ENCODE measurements at places on chromosomes 2 and 18.

GRCh38 chr2:241463276-241464135, 44.9 kb downstream of the STK25 start:
- no peak for DNase-seq

- no peak for DNase-seq
Observed at GRCh38 chr2:163121483-163121882, 282.9 kb upstream of the KCNH7 start.

DNA sequence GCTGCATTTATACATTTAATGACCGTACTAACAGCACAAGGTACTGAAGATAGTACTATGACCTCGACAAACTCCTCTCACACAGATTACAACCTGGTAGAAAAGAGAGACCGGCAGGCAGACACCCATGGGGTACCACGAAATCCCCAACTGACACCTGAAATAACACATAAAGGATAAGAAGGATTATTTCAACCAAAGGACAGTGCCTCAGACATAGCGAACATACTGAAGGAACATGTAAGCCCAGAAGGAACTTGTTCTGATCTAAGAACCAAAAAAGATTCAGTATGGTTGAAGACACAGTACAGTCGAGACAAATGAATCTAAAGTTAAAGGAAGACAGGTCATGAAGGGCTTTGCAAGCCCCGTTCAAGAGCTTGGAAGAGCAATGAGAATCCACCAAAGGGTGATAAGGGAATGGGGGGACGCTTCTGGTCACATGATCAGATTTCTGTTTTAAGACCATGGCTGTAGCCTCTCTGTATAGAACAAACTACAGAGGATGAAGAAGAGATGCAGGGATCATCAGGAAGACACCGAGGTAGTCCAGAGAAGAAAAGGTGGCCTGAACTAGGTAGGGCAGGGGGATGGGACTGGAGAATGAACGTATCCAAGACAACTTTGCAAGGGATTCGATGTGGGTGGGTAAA, 902 bp downstream of the MCFD2 start:
- DNase-seq = peak; percentile 5

DNA sequence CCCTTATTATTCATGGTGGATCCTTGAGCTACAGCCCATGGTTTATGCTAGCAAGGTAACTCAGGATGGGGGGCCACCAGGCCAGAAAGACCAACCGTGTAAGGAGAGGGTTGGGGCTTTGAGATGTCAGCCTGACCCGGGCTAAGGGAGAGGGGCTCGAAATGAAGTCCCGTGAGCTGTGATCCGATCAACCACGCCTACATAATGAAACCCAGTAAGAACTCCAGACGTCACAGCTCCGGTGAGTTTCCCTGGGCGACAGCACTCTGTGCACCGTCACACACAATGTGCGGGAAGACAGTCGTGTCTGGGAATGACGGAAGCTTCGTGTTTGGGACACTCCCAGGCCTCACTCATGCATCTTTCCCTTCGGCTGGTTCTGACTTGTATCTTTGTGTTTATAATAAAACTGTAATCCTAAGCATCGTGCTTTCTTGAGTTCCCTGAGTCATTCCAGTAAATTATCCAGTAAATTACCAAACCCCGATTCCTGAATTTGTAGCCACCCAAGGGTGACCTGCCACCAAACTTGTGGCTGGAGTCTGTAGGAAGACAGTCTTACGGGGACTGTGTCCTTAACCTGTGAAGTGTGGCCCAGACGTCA, 44.2 kb downstream of the CYP27C1 start:
- no peak for DNase-seq

GRCh38 chr2:162156149-162156548, 4.1 kb upstream of the GCG start:
- no peak for DNase-seq

GRCh38 chr2:196068271-196069209, at the start of gene DNAH7:
Gene DNAH7 (minus strand): TSS chr2:196068837. CDS start chr2:196068711, 126 bp downstream.
- DNase-seq = peak; percentile 77

GRCh38 chr2:196537311-196537710, 102.2 kb upstream of the CCDC150 start:
- no peak for DNase-seq

DNA sequence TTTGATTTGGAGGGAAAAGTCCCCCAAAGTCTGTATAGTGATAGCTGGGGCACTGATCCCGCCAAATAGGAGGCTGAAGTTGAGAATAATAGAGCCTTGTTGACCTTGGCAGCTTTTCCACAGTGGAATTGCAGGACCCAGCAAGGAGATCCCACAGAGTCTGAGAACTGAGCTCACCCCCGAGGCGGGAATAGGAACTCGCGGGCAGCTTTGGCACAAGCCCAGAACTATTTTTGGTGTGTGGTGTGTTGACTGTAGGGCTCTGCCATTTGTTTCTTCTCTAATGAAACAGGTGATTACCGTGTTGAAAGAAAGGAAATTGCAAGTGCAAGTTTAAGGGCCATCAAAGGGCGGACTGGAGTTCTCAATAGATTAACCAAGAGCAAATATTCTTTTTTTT, 34.0 kb downstream of the SH3RF3 start:
- no peak for DNase-seq

GRCh38 chr2:78592491-78592890, 433.0 kb upstream of the REG3G start:
- DNase-seq = no peak

- peak; percentile 66 for DNase-seq
Observed at GRCh38 chr2:205930209-205930608, 155.8 kb downstream of the INO80D start.

GRCh38 chr2:240394549-240394948, 40.9 kb upstream of the GPC1 start:
- no peak for DNase-seq

- peak; percentile 52 for DNase-seq
Observed at GRCh38 chr18:9808295-9809241, 77.2 kb upstream of the TXNDC2 start.

- peak; percentile 20 for DNase-seq
Observed at GRCh38 chr2:64105670-64106461, 38.4 kb downstream of the PELI1 start.

GRCh38 chr2:137187216-137187615, 421.9 kb downstream of the THSD7B start:
- DNase-seq = no peak

- DNase-seq = peak; percentile 1
Observed at GRCh38 chr2:179513181-179513580, 248.5 kb upstream of the SESTD1 start.

GRCh38 chr2:221124532-221125240, 447.4 kb downstream of the EPHA4 start:
- DNase-seq = no peak

GRCh38 chr2:216074794-216075193, 6.8 kb downstream of the PECR start:
- no peak for DNase-seq

DNA sequence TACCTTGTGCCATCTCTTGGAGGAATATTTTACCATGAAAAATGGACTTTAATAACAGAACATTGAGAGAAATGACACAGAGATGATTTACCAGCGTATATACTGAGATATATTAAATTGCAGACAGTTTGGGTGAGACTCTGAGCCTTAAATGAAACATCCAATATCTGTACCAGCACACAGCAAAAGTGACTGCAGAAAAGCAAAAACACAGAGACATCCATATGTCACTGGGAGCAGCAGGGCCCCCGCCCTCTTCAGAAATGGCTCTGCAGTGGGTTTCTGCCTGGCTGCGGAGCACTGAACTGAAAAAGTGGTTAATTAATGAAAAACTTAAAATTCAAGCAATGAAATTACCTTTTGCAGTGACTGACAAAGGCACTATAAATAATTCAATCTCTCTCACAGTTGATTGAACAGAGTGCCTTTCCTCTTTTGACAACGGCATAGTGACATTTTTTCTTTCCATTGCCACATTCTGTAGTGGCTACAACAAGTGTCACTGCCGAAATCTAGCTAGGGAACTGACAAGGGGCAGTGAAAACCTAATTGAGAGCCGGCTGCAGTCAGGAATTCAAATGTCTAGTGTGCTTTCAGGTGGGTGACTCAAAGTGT, 353.4 kb downstream of the ALK start:
- DNase-seq = no peak

- DNase-seq = no peak
Observed at GRCh38 chr2:10476723-10477442, 28.8 kb upstream of the ODC1 start.

DNA sequence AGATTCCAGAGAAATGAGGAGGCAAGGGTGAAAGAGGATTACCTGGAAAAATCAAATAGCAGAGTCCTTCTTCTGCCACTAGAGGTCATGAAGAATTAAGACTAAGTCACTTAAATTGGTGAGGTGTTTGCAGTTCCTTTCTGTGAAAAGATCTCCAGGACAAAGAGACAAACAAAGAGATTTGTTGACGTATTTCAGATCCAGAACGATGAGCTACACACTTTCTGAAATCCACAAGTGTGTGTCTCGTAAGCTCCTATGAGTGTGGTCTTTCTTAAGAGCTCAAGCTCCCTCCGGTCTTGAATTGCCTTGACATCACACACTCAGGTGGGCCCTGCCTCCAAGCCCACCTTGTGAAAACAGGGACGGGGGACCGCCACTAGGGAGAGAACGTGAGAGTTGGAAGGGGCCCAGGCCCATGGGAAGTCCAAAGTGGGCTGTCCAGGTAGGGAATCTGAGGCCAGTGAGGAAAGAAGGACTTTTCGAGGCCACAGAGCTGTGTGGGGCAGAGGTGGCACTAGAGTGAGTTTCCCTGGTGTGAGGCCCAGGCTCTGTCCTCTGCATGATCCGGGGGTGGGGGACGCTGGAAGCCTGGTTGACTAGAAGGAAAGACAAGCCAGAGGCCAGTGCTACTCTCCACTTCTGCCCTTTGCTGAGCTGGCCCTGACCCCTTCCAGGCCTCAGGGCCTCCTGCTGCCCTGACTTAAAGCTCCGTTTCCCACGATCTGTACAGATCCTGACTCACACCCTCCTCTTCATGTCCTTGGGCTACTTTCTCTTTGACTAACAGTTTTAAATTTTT, 168.1 kb upstream of the NCK2 start:
- peak; percentile 74 for DNase-seq

DNA sequence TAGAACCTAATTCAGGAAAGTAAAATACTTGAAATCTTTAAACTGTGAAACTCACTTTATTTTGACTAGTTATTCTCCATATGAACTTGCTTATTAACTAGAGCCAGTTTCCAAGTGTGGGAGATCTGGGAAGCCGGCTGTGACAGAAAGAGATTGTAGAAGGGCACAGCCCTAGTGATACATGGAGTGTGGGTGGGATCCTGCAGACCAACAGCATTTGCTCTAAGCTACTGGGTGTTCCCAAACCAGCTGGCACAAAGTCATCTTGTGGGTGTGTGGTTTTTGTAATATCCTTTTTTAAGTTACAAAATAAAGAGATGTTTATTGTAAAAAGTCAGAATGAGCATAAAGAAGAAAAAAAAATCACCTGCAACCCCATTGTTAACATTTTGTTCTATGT, 3.4 kb downstream of the DUSP19 start:
- peak; percentile 7 for DNase-seq

DNA sequence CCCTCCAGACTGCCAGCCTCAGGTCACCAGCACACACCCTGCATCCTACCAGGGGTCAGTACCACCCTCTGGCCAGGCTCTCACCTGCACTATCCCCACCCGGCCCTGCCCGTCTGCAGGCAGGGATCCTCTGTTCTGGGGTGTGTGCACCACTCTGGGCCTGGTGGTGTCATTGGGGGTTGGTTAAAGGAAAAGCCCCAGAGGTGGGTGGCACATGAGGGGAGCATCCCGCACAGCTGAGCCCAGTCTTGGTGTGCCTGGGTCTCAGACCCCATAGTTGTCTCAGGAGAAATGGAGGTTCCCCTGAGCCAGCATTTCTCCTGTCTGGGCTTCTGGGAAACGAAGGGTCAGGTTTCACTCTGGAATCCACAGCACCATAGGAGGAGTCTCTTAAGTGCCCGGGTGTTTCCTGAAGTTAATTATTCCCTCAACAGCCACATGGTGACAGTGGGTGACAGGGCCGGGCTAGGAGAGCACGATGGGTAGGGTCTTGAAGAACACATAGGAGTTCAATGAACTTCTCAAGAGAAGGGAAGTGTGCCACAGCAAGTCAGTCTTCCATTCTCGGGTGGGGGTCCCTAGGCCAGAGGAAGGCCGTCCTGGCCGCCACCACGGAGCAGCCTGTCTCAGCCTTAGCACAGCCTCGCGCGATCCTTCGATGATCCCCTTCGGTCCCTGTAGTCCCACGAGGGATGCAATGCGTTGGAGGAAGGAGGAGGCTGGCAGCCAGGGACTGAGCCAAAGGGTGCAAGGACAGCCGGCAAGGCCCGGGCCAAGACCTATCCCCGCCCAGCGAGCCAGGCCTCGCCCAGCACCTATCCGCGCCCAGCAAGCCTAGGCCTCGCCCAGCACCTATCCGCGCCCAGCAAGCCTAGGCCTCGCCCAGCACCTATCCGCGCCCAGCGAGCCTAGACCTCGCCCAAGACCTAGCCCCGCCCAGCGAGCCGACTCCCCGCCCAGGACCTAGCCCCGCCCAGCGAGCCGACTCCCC, 1.1 kb upstream of the FARP2 start:
- DNase-seq = peak; percentile 80

DNA sequence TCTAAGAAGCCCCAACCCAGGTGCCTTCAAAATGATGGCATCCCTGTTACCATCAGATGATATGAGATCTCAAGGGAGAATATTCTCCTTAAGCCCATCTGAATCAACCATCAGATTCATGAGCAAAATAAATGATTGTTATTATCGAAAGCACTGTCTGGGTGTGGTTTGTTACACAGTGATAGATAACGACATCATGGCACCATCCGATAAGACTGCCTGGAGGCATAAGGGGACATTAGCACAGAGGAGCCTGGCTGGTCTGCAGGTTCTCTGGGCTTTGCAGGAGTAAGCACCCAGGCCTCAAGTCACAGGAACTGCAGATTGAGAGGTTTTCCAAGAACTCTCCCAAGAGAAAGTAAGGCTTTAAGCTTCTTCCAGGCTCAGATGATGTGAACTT, 15.6 kb downstream of the BMP10 start:
- no peak for DNase-seq

Measured in amniotic epithelial cell (primary cell).